NCI-H1417 (cell line): ENCODE measurements at places on chromosomes 1 and 21.

- DNase-seq: no peak
These were observed 2.0 kb upstream of the ADPRS start for GRCh38 chr1:36086529-36087232.

DNA sequence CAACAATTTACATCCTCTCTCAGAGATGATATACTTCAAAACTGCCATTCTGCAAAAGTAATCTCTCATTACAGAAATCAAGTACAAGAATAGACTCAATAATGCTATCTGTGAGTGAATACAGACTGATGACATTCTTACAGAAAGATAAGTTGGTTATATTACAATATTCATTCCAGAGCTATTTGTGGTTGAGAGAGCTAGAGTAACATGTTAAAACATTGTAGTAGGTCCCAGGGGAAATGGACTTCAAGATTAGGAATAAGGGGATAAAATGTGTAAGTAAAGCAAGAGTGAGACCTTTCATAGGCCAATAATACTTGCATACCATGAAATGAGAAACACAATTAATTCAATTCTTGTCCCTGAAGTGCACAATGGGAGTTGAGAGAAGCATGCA, 1.5 kb downstream of the F13B start:
- DNase-seq: no peak

DNA sequence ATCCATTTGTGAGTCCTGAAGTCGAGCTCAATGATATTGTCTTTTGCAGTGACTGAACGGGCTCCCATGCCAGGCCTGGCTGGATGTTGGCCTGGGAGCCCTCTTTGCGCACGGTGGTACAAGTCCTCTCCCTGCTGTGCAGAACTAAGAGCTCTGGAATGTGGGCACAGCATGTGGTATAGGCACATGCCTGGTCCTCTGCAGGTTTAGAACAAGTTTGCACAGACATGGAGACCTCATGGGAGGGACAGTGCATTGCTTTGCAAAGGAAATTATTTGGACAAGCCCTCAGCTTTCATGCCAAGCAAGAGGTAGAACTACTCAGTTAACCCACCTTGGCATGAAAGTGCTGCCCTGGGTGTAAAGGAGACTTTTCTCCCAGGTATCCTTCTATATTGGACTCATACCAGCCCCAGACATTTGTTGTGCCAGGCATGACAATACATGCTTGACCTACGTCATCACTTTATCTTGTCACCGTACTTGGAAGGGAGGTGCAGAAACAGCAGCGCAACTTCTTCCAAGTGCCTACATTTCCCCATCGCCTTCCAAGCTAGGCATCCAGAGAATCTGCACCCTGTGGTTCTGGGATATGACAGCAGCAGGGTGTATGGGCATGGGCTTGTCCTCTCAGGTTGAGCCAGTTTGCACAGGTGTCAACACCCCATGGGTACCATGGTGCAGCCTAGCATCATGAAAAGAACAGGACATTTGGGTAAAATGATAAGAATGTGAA, 37.6 kb upstream of the MRPS6 start:
- DNase-seq: no peak

GRCh38 chr1:196306421-196306820, 301.8 kb downstream of the KCNT2 start:
- no peak for DNase-seq

GRCh38 chr1:6824665-6825368, 39.6 kb downstream of the CAMTA1 start:
- no peak for DNase-seq

GRCh38 chr1:35536556-35537162, 20.5 kb downstream of the KIAA0319L start:
- peak; percentile 18 for DNase-seq

DNA sequence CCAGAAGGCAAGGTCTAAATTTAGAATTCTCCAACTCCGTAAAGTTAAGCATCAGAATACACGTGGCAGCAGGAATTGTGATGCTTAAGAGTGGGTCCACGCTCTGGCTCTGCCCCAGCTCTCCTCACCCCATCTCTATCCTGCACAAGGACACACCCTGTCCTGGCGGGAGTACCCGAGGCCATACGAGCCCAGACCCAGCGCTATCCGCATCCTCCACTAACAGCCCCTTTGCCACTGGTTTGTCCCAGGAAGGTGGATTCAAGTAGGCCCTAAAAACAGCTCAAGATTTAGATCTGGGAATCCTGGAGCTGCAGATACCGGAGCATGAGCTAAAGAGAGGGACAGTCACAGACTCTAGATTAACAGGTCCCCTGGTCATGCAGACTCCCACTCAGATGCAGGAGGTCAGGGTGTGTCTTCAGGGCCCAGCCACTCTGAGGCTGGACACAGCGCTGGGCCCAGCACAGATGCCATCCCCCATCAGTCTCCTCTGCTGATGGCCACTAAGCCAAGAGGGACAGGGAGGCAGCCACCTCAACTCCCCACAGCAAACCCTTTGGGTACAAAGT, 393.3 kb downstream of the NPHP4 start:
- no peak for DNase-seq

DNA sequence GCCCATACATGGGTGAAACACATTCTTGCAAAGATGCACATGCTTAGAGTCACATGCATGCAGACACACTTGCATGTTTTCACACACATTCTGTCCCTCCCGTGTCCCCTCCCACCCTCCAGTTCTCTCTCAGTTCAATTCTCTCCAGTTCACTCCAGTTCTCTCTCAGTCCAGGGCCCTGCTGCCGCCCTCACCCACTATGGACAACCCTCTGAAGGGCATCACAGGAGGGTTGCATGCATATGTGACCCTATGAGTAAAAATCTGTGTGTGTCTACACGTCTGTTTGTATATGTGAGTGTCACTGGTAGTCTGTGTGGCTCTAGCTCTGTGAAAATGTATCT, 21.8 kb upstream of the ADGRB2 start:
- no peak for DNase-seq

DNA sequence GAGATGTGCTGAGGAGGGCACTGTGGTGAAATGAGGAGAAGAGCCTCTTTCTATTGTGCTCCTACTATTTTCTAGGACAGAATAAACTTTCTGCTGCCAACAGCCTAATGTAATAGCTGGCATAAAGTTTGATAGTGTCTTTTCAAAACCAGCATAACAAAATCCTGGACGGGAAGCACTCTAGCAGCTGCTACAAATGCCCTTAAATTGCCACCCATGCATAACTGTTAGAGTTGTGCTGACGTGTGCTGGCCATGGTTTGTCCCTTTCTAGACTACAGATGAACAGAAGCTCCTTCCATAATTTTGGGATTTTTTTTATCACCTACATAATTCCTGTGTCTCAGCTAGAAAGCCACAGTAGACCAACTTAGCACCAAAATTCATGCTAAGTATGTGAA, 88.5 kb upstream of the DEPDC1 start:
- DNase-seq: no peak

DNA sequence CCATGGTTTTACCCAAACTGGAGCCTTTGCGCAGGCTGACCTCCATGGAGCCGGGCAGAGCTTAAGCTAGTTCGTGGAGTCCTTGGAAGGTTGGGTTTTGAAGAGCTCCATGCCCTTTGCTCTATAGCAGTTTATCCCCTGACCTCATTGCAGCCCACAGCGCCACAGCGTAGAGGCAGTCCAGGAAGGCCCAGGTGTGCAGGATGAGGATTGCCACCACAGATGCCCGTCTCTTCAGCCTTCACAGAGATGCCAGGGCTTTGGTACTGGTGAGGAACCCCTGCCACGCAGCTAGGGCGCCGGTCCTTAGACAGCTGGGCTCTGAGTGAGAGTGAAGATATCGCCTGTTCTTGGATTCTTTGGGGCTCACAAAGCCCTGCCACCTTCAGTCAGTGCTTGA, 138.6 kb downstream of the PEX14 start:
- no peak for DNase-seq

DNA sequence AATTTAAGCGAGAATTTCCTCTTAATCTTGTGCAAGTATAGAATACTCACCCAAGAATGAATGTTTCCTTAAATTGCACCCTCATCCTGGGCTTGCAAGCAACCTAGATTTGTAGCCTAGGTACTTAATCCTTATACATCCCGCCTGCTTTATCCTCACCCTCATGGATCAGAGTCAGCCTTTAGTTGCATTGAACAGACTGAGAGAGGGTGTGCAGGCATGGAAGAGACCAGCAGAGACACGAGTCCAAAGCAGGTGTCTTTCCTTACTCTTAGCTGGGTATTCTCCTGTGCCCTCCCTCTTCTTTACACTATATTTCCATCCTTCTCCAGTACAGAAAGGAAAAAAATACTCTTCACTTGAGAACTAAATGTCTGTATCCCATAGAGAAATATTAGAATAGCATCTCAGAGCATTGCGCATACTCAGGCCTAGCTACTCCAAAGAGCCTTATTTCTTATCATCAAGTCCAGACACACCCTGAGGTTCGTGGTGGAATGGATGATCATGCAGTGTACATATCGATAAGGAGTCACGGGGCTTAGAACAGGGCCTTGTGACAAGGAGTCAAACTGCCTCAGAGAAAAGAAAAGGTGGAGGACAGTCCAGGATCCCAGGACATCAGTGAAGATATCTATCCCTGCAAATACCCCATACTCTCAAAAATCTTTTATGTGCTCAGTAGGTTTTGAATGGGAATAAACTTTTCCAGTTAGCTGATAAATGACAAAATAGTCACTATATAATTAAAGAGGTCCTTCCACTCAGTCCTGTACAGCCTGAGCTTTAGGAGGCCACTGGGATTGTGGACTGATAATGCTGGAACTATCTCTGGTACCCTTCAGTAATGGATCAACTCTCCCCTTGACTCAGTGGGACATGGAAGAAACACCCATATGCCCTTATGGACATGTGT, 297.9 kb downstream of the GRIK1 start:
- DNase-seq: no peak

DNA sequence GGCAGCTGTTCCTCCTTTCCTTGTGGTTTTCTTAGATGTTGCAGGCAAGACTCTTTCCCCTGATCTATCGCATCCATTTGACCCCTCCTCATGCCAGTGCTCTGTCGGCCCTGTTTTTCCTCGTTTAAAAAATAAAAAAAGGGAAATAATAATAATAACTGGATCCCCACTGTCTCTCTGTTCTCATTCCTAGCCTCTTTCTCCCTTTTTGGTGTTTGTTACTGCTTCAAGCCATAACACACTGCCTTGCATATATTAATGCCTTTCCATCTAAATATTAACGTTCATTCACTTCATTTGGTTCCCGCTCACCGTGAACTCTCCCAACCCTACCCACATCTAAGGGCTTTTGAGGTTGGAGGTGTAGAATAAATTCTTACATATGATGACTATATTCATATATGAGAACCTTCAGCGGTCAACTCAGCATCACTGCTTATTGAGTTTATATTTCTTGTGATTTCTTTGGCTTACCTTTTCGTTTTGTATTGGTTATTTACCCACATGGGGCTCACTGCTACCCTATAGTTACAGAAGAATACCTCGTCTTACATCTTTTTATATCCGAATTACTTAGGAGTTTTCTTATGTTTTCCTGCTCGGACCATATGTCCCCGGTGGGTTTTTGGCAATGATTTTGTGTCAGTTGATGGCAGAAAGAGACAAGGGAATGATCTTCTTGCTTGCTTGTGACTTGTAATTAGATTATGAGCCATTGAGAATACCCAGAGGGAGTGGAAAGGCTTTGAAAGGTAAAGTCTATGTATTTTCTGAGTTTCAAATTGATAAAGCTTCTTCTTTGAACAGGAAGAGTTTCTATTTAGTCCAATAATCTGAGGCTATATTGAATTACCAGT, 805 bp downstream of the ATG4C start:
- DNase-seq: peak; percentile 48

DNA sequence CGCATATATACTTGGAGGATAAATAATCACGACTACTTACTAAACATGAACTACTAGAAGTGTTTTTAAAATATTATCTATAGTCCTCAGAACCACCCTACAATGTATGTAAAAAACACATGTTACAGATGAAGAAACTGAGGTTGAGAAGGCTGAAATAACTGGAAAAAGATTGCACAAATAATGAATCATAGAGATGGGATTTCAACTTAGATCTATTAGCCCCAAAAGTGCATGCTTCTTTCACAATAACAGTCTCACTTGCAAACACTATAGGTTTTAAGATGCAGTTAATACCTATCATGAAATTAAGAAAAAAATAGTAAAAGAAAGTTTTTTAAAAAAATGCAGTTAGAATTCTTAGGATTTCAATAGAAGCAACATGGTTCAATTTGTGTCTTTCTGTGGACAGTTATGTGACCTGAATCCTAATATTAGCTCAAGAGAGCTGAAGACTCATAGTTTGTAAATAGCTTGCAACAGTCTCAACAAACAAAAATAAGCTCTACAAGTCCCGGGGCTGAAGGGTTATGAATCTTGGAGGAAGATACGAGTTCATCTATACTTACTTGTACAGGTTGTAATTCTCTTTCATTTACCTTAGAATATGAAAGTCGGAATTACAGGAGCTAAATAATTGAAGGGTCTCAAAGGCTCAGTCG, 58.6 kb upstream of the NTPCR start:
- no peak for DNase-seq

- no peak for DNase-seq
These were observed 3.4 kb upstream of the AHDC1 start for GRCh38 chr1:27607239-27607804.

DNA sequence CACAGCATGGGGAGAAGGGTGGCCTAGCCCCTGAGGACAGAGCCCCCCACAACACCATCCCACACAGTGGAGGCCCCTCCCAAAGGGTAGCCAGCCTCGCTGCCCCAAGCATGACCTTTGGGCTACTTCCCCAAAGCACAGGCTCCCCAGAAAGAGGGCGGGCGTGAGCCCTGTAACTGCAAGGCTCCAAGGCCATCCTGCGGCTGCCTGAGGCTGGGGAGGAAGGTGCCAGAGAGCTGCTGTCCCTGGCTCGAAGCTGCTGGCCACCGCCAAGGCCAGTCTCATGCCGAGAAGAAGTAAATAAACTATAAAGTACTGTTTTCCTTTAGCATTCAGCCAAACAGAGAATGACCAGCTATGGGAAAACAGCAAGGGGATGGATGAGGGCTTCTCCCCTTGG, 27.5 kb downstream of the UBASH3A start:
- DNase-seq: no peak
